ENCODE measurements at places on chromosomes 12 and 14.

DNA sequence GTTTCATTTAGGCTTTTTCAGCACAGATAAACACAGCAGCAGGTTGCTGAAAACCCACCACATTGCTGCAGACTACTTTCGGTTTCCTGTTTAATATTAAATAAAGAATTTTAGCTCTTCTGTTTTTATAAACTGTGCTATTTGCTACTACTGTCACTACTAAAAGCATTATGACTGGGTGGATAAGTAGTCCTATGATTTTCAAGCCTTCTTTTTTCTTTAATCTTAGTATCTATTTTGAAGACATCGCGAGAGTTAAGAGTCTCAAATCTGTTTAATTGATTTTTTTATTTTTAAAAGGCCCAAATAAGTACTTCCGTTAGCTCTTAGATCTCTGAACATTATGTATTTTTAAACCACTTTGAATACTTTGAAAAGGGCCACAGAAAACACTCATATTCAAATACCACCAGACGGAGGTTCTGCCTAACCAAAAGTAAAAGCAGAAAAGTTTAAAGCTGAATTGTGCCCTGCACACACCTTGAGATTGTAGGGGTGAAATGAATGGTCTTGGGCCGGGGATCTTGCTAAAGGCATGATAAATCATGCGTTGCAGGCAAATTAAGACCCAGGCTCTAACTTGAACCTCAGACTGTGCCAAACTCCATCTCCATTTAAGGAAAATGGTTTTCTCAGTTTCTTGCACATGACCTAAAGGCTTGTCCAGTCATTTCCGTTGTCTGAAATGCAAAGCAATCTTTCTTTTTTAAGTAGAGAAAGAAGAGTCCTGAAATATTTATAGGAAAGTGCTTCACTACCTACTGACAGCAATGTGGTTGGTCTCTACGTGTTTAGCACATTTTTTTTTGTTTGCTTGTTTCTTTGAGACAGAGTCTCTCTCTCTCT lies 13.6 kb upstream of the FOXN3 start:
- H3K4me1 ChIP-seq, result peaks cover 58% of the 10 kb centered on the region
- no peaks in the 10 kb centered on the region for H3K36me3 ChIP-seq
- DNase-seq, result no peak
- peak overlapping the region; percentile 83 for H3K27ac ChIP-seq

DNA sequence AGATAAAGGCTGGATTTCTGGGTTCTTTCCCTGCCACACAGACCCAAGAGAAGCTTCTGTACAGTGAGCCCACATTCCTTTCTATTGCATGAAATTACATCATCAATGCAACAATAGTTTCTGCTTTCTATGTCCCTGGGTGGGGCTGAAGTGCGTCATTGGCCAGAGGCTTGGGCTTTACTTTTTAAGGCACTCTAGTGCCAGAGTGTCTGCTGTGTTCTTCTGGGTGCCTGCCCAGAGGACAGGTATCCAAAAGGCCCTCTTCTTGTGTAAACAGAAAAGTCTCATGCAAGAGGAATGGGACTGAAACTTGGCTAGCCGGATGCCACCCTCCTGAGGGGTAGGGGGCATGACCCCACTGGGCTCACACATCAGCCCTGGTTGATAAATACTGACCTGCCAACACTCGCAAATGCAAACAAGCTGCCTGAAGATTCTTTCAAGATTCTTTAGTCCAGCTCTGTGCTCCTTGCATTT lies 5.9 kb downstream of the KRT86 start:
- H3K4me1 ChIP-seq, result peaks cover 49% of the 10 kb centered on the region
- no peaks in the 10 kb centered on the region for H3K27me3 ChIP-seq
- DNase-seq, result peak; percentile 97
- no peak overlapping the region for H3K4me3 ChIP-seq
- H3K36me3 ChIP-seq, result no peaks in the 10 kb centered on the region
- peak overlapping the region; percentile 100 for H3K27ac ChIP-seq

GRCh38 chr12:54075974-54076373 lies 22.3 kb downstream of the HOXC4 start:
- DNase-seq, result no peak
- H3K4me1 ChIP-seq, result no peaks in the 10 kb centered on the region
- no peaks in the 10 kb centered on the region for H3K36me3 ChIP-seq
- no peak overlapping the region for H3K4me3 ChIP-seq

GRCh38 chr14:61640158-61641136 lies 54.9 kb upstream of the HIF1A start:
- peaks cover 9% of the 10 kb centered on the region for H3K4me1 ChIP-seq
- no peak for DNase-seq
- no peak overlapping the region for H3K27ac ChIP-seq

DNA sequence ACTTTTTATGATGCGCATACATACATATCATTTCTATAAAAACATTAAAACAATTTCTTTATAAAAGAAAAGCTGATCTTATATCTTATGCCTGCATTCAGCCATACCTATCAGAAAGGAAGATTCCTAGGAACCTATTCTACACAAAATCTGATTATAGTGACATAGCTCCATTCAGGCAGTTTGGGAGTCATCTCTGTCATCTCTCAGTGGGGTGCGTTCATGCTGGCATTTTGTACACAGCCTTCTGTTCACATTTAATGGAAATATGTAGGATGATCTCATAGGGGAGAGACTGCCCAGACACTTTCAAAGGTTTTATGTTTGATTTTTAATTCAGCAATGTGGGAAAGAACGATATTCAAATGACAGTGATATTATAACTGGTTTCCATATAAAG lies 52.9 kb downstream of the ATL1 start:
- H3K36me3 ChIP-seq, result no peaks in the 10 kb centered on the region
- no peak overlapping the region for H3K4me3 ChIP-seq
- H3K4me1 ChIP-seq, result no peaks in the 10 kb centered on the region
- no peak overlapping the region for H3K27ac ChIP-seq

GRCh38 chr14:75981426-75982265 lies at the start of gene TGFB3:
TGFB3 (minus strand) TSS chr14:75981995; CDS start chr14:75980893, 1,102 bp downstream.
- peaks cover 13% of the 10 kb centered on the region for H3K4me1 ChIP-seq
- peak; percentile 60 for DNase-seq
- peak within 1 kb of the TSS; percentile 60 for H3K4me3 ChIP-seq
- no peak within 1 kb of the TSS for H3K27ac ChIP-seq
- peaks cover 13% of the 10 kb centered on the region for H3K27me3 ChIP-seq

- H3K36me3 ChIP-seq, result no peaks in the 10 kb centered on the region
- no peak overlapping the region for H3K4me3 ChIP-seq
- no peaks in the 10 kb centered on the region for H3K27me3 ChIP-seq
- no peak overlapping the region for H3K27ac ChIP-seq
Measured at GRCh38 chr12:107415071-107415470, 270.5 kb upstream of the PWP1 start.

DNA sequence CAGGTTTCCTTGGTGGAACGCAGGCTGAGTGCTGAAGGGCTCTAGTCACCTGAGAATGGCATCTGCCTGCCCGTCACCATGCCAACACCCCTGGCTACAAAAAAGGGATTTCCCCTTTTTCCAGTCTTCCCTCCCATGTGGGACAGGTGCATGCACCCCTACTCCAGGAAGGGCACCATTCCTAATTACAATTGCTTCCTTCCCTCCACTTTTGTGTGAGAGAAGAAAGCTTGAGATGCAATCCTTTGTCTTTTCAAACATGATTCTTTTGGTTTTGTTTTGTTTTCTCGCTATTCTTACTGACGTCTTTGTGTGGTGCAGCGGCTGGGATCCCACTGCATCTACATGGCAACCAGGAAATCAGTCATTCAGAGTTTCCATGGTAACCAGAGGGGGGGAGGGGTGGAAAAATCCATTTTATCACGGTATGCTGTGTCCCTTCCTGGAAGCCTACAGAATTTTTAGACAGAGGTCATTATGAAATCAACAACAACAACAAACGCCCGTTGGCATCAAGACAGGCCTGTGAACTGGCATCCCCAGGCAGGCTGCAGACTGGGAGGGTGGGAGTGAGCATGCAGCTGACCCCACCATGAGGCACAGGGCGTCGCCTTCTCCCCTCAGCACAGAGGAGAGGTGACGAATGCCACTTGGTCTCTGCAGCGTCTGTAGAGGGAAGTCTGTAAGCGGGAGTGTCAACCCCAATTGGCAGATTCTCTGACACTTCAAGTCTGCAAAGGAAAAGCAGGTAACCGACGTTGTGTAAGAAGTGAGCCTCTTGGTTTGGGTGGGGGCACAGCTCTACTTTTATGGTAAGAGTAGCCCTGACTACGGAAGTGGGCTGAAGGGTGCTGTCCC lies 13.6 kb upstream of the GNG2 start:
- H3K27me3 ChIP-seq, result no peaks in the 10 kb centered on the region
- H3K4me3 ChIP-seq, result no peak overlapping the region
- peak; percentile 12 for DNase-seq

- H3K27me3 ChIP-seq, result no peaks in the 10 kb centered on the region
- no peak overlapping the region for H3K4me3 ChIP-seq
- H3K27ac ChIP-seq, result no peak overlapping the region
Measured at GRCh38 chr12:44839785-44840184, 36.3 kb downstream of the NELL2 start.

DNA sequence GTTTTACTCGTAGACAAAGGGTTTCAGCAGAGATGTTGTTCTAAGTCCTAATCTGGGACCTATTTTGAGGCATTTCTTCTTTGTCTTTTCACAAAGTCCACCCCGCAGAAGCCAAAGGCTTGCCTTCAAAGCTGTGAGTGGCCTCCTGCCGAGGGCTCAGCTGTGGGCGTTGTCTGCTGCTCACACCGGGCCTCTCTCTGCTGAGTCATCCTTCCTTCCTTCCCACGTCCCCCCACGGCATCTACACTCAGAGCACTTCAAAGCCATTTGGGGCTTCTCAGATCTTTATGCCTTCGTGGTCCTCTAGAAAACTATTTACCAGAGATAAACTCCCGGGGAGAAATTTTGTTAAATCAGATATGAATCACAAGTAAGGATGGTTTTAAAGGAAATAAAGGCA lies 115.9 kb upstream of the TMPO start:
- H3K27ac ChIP-seq, result peak overlapping the region; percentile 4
- H3K4me3 ChIP-seq, result no peak overlapping the region
- no peaks in the 10 kb centered on the region for H3K36me3 ChIP-seq
- H3K27me3 ChIP-seq, result no peaks in the 10 kb centered on the region

- H3K4me3 ChIP-seq, result no peak overlapping the region
- H3K27me3 ChIP-seq, result no peaks in the 10 kb centered on the region
- H3K4me1 ChIP-seq, result no peaks in the 10 kb centered on the region
- no peaks in the 10 kb centered on the region for H3K36me3 ChIP-seq
- no peak for DNase-seq
- no peak overlapping the region for H3K27ac ChIP-seq
Measured at GRCh38 chr14:65054471-65055085, 47.7 kb downstream of the MAX start.

GRCh38 chr14:65255029-65255545 lies 152.8 kb upstream of the MAX start:
- no peaks in the 10 kb centered on the region for H3K27me3 ChIP-seq
- H3K27ac ChIP-seq, result peak overlapping the region; percentile 57
- no peak overlapping the region for H3K4me3 ChIP-seq

- no peak for DNase-seq
- no peaks in the 10 kb centered on the region for H3K36me3 ChIP-seq
- no peaks in the 10 kb centered on the region for H3K4me1 ChIP-seq
- H3K27ac ChIP-seq, result no peak overlapping the region
Measured at GRCh38 chr12:88566430-88566829, 13.8 kb downstream of the KITLG start.

GRCh38 chr12:25071366-25071765 lies 122.5 kb upstream of the BCAT1 start:
- no peaks in the 10 kb centered on the region for H3K4me1 ChIP-seq
- H3K27ac ChIP-seq, result no peak overlapping the region

GRCh38 chr12:93738199-93739058 lies 61.3 kb downstream of the CRADD start:
- no peak overlapping the region for H3K27ac ChIP-seq
- H3K4me3 ChIP-seq, result no peak overlapping the region
- H3K27me3 ChIP-seq, result no peaks in the 10 kb centered on the region
- peaks cover 13% of the 10 kb centered on the region for H3K4me1 ChIP-seq
- DNase-seq, result no peak
- H3K36me3 ChIP-seq, result no peaks in the 10 kb centered on the region

DNA sequence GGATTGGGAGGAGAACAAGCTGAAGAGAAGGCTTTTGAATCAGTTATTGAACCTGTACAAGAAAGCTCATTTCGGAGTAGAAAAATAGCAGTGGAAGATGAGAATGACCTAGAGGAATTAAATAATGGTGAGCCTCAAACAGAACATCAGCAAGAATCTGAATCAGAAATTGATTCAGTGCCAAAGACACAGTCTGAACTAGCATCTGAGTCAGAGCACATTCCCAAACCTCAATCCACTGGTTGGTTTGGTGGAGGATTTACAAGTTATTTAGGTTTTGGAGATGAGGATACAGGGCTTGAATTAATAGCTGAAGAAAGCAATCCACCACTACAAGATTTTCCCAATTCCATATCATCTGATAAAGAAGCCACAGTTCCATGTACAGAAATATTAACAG lies 13.5 kb downstream of the MIA2 start:
- DNase-seq, result no peak
- no peak overlapping the region for H3K27ac ChIP-seq
- no peaks in the 10 kb centered on the region for H3K4me1 ChIP-seq

GRCh38 chr12:123445388-123446332 lies 9.2 kb upstream of the RILPL2 start:
- no peaks in the 10 kb centered on the region for H3K36me3 ChIP-seq
- H3K4me1 ChIP-seq, result peaks cover 12% of the 10 kb centered on the region
- peak overlapping the region; percentile 22 for H3K27ac ChIP-seq
- DNase-seq, result peak; percentile 49

GRCh38 chr12:121284551-121285390 lies 11.7 kb downstream of the CAMKK2 start:
- no peaks in the 10 kb centered on the region for H3K36me3 ChIP-seq
- peaks cover 5% of the 10 kb centered on the region for H3K4me1 ChIP-seq
- H3K4me3 ChIP-seq, result no peak overlapping the region

- no peak overlapping the region for H3K4me3 ChIP-seq
- H3K36me3 ChIP-seq, result no peaks in the 10 kb centered on the region
- no peaks in the 10 kb centered on the region for H3K27me3 ChIP-seq
- no peak overlapping the region for H3K27ac ChIP-seq
- DNase-seq, result no peak
Measured at GRCh38 chr12:54159140-54159539, 29.6 kb downstream of the SMUG1 start.

DNA sequence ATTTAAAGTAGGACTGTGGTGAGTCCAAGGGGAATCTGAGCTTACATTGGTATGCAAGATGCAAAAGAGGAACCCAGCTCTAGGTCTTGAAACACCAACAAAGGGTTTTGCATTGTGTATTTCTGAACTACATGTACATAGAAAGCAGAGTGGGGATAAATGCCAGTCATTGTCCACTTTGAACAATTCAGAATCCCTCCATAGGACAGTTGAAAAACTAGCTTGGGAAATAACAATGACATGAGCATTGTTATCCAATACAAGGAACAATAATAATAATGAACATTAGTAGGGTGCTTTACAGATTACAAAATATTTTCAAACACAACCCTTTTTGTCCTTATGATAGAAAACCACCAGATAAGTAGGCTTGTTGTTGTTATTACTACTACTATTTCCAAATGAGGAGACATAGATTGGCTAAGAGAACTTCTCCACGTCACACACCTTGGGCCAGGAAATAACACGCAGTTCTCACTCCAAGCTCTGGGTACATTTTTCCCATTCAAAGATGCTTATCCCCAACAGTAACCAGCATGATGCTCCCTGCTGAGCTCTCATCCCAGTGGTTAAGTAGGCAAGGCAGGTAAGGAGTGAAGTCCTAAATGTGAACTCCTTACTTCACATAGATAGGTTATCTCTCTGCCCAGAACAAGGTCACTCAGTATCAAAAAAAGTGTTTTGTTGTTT lies 51.7 kb upstream of the RASSF8 start:
- H3K27me3 ChIP-seq, result no peaks in the 10 kb centered on the region
- H3K4me3 ChIP-seq, result no peak overlapping the region
- H3K36me3 ChIP-seq, result no peaks in the 10 kb centered on the region
- no peak overlapping the region for H3K27ac ChIP-seq
- DNase-seq, result no peak
- no peaks in the 10 kb centered on the region for H3K4me1 ChIP-seq

All from SJSA1 (cell line).